ENCODE measurements at places on chromosomes 3 and 15.

DNA sequence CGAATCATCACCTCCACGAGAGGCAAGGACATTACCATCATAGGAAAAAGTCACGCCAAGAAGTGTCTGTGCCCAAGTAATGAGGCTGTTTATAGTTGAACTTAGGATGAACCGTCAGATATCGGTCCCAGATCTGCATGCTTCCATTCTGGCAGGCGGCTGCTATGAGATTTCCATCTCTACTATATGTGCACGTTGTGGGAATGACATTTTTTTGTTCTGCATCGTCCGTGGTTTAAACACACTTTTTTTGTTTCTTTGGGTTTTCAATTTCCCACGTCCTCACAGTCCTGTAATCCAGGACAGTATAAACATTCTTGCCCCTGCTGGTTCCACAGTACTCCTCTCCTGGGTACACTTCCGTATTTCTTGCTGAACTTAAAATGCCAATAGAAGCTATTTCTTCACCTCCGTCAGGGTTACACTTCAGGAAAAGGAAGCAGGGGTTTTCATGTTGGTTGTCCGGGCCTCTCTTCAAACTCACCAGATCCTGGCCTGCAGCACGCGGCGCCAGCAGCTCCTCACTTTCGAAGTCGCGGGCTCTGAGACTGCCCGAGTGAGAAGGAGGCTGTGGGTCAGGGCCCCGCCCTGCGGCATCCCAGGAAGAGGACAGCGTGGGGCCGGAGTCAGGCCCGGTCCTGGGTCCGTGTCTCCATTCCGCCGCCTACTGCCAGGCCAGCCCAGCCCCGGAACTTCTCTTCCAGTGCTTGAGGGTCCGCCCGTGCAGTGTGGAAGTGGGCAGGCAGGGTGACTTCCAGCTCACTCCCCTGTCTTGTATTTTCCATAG lies 9.8 kb upstream of the TM4SF4 start:
- DNase-seq = no peak

GRCh38 chr3:108406063-108406660 lies 104.2 kb downstream of the MYH15 start:
- no peak for DNase-seq

- DNase-seq = no peak
Measured at GRCh38 chr3:179268400-179269051, 17.6 kb upstream of the KCNMB3 start.

DNA sequence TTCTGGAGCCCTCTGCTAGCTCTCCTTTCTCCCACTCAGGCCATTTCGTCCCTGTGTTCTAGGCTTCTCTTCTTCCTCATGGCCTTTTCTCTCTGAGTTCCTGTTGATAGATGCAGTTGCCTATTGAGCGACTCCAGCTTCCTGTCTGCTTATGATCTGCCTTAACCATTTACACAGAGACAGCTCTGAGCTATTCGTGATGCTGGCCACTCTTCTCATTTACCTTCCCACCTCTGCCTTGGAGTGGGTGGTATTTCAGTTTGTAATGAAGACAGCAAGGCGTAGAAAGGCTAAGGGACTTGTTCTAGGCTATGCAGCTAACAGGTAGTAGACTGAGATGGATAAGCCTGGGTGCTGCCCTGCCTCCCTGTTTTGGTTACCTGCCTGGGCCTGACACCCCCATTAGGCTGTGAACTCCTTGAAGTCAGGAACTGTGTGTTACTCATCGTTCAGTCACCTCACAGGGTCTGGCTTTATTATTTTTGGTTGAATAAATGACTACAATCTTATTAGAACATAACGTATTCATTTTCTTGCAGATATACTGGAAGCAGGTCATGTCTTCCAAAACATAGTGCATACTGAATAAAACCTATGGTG lies 12.6 kb upstream of the ZBTB47 start:
- no peak for DNase-seq

DNA sequence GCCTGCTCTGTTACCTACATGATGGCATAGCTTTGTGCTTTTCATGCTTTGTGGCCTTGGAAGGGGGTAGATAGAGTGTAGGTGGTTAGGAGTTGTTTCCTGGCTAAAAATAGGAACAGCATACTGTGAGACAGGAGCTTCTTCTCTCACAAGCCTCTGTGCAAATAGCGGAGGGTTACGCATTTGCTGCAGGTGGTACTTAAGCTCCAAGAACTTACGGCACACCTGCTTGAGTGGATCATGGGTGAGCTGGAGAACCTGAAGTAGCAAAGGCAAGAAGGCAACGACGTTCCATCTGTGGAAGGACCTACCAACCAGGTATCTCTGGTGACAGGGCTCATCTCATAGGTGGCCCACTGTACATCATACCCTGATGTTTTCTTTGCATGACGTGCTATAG lies 66.0 kb downstream of the ST6GAL1 start:
- DNase-seq = no peak

DNA sequence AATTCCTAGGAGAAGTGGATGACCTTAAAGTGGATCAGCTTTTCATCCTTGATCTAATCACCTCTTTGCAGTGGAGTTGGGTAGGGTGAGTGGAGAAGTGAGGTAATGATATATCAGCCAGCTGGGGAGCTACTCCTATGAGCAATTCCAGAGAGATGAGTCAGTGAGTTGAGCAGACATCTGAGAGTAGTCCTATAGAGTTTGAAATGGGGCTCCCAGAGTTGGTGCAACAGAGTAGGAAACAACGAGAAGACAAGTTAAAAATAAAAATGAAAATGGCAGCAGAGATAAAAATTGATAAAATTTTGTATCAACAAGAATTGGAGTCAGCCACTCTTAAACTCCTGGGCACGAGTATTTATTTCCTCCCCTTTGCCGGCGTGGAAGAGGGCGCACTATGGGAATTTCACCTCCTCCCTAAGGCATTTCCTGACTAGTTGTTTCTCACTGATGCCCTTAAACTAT lies 150.8 kb upstream of the DPH6 start:
- no peak for DNase-seq

DNA sequence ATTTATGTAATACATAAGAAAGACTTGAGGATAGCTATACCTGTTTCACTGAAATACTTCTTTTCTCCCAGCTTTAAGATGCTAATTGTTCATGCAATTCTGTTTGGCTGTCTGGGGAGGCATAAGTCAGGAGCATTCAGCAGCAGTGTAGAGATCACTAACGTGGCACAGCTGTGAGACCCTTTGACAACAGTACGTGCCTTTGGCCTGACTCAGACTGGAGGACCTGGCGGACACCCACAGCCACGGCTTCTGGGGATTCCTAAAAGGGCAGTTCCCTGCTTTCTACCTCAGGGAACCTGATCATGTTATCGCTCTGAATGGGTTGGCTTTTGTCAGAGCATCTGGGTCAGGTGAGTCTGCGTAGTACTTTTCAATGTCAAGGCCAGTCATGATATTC lies 295.0 kb upstream of the ICE2 start:
- DNase-seq = no peak

GRCh38 chr15:58442122-58442521 lies 10.3 kb downstream of the LIPC start:
- DNase-seq = no peak

DNA sequence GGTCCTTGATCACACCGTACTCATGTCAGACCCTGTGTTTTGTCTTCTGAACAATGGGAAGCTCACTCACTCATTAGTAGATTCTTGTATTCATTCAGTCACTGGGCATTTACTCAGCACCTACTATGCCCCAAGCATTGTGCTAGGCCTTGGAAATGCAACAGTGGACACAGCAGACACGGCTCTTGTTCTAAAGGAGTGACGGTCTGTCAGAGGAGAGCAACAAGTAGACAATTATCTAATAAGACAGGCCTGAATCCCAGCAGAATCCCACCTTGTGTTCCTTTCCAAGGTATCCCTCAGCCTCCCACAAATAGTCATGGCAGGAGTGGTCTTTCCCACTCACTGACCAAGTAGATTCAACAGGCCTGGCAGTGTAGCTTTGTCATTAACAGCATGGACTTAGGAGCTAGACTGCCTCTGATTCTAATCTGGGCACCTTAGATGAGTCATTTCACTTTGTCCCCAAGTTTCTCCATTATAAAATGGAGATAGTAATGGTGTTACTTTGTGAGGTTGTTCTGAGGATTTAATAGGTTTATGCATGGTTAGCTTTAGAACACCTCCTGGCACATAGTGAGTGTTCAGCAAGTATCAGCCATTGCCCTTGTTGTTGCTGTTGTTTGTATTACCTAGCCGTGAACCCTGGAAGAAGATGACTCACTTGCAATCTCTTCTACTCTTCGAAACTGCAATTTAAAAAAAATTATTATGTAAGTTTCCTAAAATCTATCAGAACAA lies 69.1 kb downstream of the SSUH2 start:
- DNase-seq = no peak

- no peak for DNase-seq
Measured at GRCh38 chr3:178545337-178545736, 9.1 kb downstream of the KCNMB2 start.

- no peak for DNase-seq
Measured at GRCh38 chr3:159280386-159281191, 478.7 kb downstream of the MFSD1 start.

DNA sequence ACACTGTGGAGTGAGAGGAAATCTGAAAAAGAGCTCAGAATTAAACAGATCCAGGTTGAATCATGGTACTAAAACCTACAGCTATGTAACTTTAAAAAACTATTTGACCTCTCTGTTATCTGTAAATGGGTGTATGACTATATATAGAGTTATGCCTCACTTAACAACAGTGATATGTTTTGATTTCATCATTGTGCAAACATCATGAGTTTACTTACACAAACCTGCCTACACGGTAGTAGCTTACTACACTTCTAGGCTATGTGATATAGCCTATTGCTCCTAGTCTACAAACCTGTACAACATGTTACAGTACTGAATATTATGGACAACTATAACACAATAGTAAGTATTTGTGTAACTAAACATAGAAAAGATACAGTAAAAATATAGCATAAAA lies 191.6 kb upstream of the MEIS2 start:
- DNase-seq = no peak

GRCh38 chr3:41080141-41080540 lies 119.2 kb upstream of the CTNNB1 start:
- no peak for DNase-seq

DNA sequence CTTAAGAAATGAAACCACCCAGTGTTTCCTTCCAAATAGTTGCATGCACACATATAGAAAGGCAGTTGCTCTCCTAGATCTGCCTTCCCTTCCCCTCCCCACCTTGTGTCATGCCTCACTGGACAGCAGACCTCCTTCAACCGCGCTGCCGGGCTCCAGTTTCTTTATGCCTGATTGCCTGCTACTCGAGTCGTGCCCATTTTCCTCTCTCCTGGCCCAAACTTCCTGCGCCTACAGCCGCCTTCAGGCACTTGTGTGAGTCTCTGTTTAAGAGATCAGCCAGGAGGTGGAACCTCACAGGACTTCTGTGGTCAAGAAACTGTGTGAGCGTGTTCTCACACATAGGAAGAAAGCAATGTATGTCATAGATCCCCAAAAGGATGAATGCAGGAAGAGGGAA lies 8.8 kb upstream of the FAM107A start:
- no peak for DNase-seq

- DNase-seq = no peak
Measured at GRCh38 chr3:102410616-102411015, 24.2 kb upstream of the ZPLD1 start.

GRCh38 chr15:75869446-75869845 lies 26.2 kb downstream of the UBE2Q2 start:
- no peak for DNase-seq

- DNase-seq = no peak
Measured at GRCh38 chr3:170355738-170356595, 1.5 kb upstream of the SKIL start.

- no peak for DNase-seq
Measured at GRCh38 chr3:138328341-138328740, 1.3 kb downstream of the NME9 start.

DNA sequence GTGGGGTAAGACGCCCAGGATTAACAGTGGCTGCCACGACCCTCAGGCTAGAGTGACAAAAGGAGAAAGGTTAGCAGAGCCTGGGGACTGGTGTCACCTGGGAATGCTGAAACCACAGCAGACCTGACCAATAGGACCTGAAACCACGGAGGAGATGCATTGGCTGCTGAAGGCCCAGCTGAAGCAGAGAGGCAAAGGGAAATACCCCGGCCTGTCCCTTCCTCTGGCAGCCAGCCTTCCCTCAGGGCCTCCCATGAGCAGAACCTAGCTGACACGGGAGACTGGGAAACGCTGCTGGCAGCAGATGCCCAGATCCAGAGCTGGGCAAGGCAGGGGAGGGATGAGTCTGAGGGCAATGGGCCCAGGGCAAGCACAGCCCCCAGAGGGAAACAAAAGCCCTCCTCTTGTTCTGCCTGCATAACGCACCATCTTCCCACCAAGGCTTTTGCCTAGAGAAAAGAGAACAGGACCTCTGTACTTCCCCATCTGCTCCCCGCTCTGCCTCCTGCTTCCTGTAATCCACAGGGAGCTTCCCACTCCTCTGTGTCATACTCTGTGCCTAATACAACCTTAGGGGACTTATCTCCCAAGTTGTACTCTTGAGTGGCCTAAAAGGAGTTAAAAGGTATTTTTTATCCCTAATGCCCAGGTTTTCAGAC lies 216.2 kb downstream of the ABHD5 start:
- DNase-seq = no peak

- no peak for DNase-seq
Measured at GRCh38 chr3:87167628-87168456, 59.3 kb upstream of the CHMP2B start.

DNA sequence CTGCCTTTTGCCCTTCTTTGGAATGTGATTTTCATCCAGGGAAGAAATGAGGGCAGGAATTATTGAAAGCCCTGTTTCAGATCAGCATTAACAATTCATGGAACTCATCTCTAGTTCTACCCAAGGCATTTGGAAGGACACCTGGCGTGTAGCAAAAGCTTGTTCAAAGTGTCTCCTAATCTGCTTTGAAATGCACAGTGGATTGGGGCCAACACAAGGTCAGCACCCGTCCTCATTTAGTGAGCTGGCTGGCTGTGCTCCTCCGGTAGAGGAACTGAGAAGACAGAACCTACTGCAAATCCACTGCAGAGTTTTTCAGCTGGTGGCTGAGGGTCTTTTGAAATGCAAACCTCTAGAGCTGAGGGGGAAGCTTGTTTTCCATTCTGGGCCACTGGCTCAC lies 141.6 kb upstream of the STT3B start:
- DNase-seq = no peak
